NB4 (cell line): ENCODE measurements at places on chromosomes 5 and 9.
A peak's percentile ranks its signal among the peaks of the same experiment; 100 is the strongest.

DNA sequence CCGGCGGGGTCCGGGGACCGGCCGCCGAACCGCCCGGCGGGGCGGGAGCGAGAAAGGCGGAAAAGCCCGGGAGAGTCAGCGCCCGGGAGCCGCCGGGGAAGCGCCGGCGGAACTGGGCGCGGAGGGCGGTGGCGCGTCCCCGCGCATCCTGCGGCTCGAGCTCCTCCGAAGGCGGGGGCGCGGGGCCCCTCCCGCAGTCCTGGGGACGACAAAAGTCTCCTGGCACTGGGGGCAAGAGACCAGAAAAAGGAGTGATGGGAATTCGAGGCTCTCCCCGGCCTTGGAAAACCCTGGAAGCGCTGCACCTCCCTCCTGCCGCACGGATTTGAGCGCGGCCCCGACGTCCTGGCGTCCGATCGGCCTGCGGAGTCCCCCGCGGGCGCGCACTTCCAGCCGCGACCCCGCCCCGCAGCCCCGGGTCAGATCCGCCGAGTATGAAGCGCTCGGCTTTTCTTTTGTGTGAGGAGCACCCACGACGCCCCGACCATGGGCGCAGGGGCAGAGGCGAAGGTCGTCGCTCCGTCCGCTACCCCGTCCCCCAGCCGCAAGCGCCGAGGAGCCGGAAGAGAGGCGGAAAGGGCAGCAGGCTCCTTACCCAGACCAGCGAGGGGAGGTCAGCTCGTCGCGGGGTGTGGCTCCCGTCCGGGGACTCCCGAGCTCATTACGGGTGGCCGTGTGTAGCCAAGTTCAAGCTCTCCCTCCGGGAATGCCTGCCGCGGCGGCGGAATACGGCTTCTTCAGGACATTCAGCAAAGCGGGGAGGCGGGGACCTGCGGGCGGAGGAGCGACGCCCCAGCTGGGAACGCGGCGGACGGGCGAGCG, at the start of gene EPB41L4A:
TSS of gene EPB41L4A (minus strand) at position 114 of the 822 bp plus-strand sequence. CDS start 238 bp downstream, outside the sequence.
- DNase-seq, result no peak

DNA sequence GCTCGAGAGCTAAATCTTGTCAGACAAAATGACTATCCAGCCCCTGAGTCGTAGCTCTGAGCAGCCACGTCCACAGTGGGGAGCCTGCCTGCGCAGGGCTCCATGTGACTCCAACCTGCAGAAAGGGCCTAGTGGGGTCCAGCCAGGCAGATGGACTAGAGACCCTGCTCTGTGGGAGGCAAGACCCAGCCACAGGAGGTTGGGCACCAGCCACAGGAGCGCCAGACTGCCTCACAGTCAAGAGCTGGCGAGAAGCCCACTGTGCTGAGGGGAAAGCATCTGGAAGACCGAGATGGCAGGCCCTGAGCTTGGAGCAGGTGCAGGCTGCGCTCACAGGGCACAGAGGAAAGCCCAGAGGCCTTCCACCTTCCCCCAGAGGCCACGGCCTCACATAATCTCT, 61.4 kb downstream of the C5orf15 start:
- no peak for DNase-seq

DNA sequence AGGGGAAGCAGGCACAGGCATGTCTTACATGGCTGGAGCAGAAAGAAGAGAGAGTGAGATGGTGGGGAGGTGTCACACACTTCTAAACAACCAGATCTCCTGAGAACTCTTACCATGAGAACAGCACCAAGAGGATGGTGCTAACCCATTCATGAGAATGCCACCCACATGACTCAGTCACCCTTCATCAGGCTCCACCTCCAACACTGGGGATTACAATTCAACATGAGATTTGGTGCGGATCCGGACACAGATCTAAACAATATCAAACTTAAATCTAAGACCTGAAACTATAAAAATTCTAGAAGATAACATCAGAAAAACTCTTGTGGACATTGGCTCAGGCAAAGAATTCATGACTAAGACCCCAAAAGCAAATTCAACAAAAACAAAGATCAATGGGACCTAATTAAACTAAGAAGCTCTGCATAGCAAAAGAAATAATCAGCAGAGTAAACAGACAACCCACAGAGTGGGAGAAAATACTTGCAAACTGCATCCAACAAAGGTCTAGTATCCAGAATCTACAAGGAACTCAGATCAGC, 65.4 kb downstream of the SPATA31C2 start:
- no peak for DNase-seq

DNA sequence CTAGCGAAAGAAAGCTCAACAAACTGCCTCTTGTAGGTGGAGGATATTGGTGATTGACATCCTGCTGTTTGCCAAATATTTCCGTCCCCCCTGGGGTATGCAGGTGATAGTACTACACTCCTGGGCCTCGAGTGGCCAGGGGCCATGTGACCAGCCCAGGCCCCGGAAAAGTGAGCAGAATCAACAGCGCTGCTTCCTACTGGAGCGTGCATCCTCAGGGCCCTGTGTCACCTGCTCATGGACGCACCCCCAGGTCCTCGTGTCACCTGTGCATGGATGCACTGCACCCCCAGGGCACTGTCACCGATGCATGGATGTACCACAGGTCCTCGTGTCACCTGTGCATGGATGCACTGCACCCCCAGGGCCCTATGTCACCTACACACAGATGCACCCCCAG, 43.8 kb downstream of the ADAMTS16 start:
- DNase-seq, result no peak

- no peak for DNase-seq
These were observed 222.5 kb downstream of the EPB41L4A start for GRCh38 chr5:112196584-112196983.

- DNase-seq, result no peak
These were observed 378.3 kb downstream of the MTRR start for GRCh38 chr5:8247049-8247899.

DNA sequence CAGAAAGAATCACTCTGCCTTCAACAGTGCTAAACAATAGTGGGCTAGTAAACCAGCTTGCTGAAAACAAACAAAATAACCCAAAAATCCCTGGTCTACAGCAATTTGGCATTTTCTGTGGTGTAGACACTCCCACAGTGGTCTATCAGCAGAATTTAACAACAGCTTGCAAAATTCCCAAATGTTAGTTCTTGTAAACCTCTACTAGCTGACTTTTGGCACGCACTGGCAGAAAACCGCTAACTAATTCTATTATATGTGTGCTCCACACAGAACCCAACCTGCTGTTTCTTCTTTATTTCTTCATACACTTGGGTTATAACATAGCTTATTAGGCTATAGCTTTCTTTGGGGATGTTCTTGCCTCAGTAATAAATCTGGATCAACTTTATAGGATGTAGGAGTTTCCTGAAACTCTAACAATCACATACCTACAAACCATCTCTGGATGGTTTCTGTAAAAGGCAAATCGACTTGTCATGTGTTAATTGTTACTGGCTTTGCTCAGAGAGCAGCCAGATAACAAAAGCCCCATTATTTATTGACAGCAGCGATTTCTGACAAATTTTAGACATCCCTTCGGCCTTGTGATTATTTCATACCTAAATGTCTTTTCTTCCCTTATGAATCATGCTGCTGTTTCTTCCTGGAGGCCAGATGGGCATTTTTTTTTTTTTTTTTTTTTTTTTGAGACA, 82.7 kb upstream of the NAA35 start:
- no peak for DNase-seq

GRCh38 chr5:167392240-167392639, 899.2 kb upstream of the WWC1 start:
- DNase-seq, result no peak

DNA sequence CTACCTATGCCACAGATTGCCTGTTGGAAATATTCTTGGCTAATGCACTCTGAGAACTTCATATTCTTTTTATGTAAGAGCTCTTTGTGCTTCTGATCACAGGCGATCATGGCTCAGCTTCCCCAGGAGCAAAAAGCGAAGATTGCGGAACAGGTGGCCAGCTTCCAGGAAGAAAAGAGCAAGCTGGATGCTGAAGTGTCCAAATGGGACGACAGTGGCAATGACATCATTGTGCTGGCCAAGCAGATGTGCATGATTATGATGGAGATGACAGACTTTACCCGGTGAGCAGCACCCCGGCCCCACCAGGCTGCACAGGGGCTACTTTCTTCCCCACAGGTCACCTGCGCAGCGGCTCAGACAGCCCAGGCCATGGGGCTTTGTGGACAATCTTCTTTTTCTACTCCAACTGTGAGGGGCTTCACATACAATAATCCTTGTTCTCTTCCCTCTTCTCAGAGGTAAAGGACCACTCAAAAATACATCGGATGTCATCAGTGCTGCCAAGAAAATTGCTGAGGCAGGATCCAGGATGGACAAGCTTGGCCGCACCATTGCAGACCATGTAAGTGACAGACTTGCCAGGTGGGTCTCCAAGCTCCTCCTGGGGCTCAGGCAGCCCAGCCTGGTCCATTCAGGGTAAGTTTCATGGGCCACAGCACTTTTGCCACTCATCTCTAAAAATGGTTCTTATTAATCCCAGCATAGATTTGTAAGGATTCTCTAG, 55.4 kb upstream of the LRRTM2 start:
- DNase-seq, result no peak

- peak; percentile 90 for DNase-seq
These were observed 88.6 kb upstream of the AGXT2 start for GRCh38 chr5:35136386-35136785.

- DNase-seq, result peak; percentile 26
These were observed 6.5 kb downstream of the FAM240B start for GRCh38 chr9:38713426-38713825.

GRCh38 chr5:158796812-158797497, 302.8 kb downstream of the EBF1 start:
- DNase-seq, result no peak

GRCh38 chr9:2339416-2339815, 282.2 kb upstream of the VLDLR start:
- no peak for DNase-seq

DNA sequence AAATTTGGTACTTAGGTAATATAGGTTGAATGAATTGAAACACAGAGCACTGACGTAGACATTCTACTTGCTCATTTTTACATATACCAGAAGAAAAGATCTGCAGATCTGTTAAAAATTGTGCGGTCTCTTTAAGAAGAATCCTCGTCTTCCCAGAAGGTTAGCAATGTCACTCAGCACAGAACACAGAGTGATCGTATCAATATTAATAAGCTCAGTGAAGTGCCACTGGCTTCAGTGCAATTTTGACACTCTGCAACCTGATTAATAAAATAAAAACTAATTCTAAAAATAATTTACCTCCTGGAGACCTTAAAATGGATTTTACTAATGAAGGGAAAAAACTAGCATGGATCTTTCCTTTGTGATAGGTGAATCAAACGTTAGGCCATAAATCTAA, 356.1 kb upstream of the DMAC1 start:
- DNase-seq, result no peak

- DNase-seq, result no peak
These were observed 250.6 kb upstream of the DAPK1 start for GRCh38 chr9:87247097-87247496.

DNA sequence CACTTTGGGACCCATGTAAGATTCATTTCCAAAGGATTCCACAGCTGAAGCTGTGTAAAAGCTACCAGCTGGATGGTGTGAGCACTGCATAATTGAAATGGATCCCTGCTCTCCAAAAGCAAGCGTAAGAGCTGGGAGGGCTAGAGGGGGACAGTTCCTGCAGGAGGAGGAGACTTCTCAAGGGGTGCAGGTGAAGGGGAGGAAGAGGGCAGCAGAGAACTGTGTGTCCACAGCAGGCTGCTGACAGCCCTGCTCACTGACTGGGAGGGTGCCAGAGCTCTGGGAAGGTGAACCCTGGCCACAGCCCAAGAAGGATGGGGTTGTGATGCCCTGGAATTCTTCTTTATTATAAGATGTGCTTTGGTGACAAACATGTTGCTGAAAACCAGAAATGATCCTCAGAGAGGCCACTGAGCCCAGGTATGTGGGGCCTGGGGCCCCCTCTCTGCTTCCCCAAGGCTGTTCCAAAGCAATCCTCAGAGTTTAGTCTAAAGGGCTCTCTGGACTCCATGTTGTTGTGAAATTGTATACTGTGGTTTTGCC, 112.8 kb upstream of the SLC25A48 start:
- DNase-seq, result no peak

DNA sequence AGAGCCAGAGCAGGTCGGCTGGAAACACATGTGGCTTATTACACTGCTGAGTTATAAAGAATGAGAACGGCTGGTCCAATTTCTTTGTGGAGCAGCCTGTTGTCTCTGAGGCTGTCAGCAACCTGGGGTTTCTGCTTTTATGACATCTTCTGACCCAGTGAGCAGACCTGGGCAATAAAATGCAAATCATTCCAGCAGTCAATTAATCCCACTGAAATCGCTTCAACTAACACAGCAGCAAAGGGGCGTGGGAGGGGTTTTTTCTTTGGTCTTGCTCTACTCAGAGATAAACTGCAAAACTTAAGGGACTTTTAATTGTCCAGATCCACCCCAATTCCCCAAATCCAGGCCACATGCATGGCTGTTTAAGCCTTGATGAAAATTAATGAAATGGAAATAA, 215.7 kb downstream of the SLIT3 start:
- no peak for DNase-seq

DNA sequence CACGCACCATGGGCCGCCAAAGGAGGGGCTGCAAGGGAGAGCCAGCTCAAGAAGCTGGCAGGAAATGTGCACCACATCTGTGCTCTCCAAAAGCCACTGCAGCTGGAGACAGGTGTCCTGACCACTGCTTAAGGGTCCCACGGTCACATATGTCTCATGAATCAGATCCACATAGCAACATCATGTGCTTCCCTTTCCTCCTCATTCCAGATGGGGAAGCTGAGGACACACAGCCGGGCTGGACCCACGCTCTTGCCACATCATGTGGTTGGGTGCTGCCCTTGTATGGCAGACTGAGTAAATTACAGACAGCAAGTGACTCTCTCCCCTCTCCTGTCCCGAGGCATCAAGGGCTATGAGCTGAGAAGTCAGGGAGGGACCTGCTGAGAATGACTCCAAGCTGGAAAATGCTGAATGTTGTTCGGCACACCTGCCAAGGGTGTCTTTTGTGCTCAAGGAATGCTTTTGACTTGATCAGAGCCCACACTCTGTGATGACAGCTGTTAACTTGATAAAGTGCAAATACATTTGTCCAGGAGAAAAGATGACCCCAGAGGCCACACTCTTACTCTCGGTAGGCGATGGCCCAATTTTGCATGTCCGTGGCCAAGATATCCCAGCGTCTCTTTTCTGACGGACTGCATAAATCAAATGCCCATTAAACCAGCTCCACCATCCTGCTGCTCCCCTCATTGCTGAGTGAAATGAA, 58.2 kb downstream of the NSUN2 start:
- DNase-seq, result peak; percentile 56

DNA sequence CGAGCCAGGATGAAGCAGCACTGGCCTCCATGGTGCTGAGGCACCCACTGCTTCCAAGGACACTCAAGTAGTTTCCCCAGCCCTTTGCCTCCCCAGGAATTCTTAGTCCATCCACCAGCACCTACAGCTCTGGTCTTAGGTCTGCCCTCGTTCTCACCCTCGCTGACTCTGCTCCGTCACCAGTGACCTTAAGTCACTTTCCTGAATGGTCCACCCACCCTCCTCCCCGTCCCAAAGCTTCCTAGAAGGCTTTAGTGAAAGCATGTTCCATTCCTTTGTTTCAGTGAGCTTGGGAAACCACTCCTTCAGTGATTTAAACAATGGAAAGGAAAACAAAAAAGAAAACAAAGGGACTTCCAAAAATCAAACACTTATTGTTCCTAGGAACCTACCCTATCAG, 54.6 kb upstream of the MAP3K1 start:
- DNase-seq, result no peak

GRCh38 chr9:68883224-68883623, 130.7 kb downstream of the PRKACG start:
- no peak for DNase-seq

GRCh38 chr5:69444127-69444754, 29.3 kb downstream of the MARVELD2 start:
- no peak for DNase-seq
